Mucosa of descending colon (tissue), 3 donors: ENCODE measurements at places on chromosomes 4 and X. TPM values are rescaled to one million over a fixed set of nuclear protein-coding genes. Genes with fewer than 3 reads are reported as not detected.

Gene HTRA3
- 18.5 TPM for total RNA-seq

Gene SPANXC
- total RNA-seq = not detected

- DNase-seq = no peak
Observed at GRCh38 chr4:70691661-70692060, 3.3 kb downstream of the UTP3 start.

Gene FHDC1
- total RNA-seq = 16.1 TPM

DNA sequence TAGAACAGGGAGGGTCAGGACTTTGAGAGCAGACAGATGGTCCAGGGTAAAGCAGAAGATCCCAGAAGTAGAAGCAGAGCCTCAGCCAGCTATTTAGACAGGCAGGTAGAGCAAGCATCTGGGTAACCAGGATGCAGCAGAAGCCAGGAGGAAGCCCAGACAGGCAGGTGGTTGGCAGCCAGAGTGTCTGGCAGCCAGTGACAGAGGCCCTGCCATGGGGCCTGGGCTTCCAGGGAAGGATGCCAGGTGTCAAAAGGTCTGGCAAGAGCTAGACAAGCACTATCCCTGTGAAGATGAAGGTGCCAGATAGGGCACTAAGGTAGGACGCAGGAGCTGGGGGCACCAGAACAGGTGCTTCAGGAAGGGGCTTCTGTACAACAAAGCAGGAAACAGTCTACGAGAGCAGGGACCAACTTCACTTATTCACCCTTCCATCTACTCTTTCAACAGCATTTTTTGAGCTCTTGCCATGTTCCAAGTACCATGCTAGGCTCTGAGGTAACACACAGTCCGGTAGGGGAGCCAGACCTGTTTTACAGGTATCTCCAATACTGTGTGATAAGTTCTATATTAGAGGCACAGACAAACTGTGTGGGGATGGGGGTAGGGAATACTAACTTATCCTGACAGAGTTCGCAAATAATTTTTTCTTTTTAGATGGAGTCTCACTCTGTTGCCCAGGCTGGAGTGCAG is 38.1 kb upstream of the GJB1 start:
- no peak for DNase-seq

GRCh38 chr4:183392377-183392776 is 52.1 kb upstream of the CDKN2AIP start:
- no peak for DNase-seq

GRCh38 chr4:83062739-83063138 is 27.8 kb downstream of the COPS4 start:
- DNase-seq = no peak

DNA sequence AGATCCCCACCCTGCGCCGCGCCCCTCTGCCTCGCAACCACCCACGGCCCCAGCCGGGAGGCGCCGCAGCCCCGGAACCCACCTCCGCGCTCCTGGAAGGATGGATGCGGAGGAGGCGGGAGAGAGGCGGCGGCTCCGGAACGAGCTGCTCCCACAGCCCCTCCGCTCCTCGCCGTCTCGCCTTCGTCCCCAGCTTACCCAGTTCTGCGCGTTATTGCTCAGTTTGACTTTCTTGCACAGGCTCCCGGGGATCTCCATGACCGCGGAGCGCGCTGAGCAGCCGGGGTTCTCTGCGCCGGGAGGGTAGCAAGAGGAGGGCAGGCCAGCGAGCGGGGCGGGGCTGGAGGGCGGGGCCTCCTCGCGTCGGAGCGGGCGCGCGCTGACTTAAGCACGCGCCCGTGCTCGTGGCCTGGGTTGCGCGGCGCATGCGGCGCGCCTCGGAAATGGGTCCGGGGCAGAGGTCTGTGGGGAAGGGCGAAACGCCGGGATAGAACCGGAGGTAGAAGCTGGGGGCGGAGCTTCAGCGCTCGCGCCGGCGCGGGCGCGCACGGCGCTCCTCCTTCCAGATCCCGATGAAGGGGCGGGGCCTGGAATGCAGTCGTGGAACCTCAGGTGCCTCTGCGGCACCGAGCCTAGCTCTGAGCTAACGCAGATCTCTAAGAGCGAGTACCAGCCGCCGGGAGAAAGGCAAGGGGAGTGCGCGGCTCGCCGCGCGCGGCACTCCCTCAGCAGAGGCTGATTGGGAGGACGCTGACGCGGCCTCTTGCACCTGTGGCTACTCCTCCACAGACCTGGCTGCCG is at the start of gene PAPSS1:
Gene PAPSS1 (minus strand): TSS at position 313 of the 801 bp plus-strand sequence. CDS start 55 bp downstream, at position 258.
- peak; percentile 99 for DNase-seq

Gene TRIM60
- not detected for total RNA-seq

- no peak for DNase-seq
Observed at GRCh38 chr4:153001626-153002025, 65.5 kb downstream of the FHDC1 start.

DNA sequence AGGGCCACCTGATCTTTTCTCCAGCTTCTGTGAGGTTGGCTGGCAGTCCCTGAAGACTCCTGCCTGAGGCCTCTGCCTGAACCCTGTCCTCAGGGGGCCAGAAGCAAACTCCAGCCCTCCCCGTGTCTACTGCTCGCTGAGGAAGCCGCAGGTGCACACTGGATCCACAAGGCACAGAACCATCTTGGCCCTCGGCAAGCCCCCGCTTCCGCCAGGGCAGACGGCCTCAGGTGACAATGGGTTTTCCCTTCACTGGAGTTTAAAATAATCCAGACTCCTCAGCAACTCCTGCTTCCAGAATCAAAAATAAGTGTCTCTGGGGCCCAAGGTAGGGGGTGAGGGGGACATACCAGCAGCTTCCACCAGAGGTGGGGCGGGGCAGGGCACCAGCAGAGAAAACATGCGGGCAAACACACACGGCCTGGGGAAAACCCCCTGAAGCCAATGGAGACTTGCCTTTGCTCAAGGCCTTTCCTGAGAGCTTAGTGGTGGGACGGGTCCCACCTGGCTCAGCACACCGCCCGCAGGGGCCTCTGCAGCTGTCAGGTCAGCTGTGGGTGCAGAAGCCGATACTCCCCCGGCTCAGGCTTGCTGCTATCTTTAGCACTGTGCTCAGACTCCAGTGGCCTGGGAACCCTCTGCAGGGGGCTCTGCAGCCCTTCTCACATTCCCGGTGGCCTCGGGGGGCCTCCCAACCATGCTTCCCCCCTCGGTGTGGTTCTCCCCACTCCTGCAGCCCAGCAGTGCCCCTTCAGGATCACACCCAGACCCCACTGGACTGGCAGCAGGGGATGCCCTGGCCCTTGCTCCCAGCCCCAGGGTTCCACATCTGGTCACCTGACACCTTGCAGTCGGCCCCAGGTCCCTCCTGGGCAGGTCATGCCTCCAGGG is 1.9 kb downstream of the MYL5 start:
- peak; percentile 30 for DNase-seq

DNA sequence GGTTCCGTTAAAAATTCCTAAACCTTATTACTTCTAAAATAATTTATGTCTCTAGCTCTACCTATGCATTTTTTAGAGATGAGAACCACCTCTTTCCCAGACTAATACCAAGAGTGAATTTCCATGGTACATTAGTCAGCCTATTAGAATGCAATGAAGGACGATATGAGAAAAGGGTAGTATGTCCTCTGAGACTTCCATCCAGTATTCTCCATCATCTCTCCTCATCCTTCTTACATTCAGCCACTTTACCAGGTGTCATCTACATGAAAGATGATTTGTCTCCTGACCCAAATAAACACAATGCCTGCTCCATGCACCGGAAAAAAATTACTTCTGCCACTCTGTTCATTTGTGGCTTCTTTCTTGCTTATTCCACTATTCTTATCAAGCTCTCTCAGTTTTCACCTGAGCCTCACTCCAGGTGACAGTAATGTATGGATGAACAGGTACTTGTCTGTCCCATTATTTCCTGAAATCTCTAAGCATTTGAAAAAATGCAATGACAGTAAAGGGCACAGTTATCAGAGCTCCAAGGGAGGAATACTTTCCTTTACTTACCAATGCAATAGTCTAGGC is 97.9 kb downstream of the MAB21L2 start:
- no peak for DNase-seq

- no peak for DNase-seq
Observed at GRCh38 chr4:43837171-43837570, 611.4 kb downstream of the KCTD8 start.

Gene FGB
- total RNA-seq = 1.0 TPM

DNA sequence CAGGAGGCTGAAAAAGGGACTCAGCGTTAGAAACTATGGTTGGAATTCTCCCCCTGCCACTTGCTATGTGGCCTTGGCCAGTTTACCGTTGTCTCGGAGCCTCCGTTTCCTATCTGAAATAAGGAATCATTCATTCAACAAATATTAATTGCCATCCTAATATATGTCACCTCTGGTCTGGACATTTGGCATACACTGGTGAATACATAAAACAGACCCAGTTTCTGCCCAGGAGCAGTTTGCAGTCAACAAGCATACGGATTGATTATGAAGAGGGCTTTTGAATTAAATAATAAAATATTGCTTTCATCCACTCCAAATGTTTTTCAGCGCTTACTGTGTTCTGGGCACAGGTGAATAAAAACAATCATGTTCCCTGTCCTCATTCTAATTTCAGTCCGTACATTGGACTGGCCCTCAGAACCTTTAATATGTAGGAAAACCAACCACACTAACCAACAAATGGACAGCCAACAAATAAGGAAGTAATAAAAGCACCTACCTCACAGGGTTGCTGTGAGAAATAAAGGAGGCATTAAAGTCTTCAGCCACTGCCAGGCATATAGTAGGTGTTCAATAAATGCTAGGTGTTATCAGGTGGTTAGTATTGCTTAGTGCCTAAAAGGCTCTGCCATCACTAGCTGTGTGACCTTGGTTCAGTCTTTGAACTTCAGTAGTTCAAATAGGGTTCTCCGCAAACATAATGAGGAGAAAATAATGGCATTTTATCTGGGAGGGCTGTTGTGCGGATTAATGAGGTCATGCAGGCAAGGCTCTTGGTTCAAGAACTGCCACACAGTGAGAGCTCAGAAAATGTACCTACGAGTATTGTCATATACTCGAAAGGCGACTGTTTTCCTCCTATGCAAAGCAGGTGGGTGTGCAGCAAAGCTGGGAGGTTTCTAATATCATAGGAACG is 7.3 kb upstream of the GSX2 start:
- DNase-seq = no peak

- peak; percentile 14 for DNase-seq
Observed at GRCh38 chrX:108199691-108200090, 108.1 kb downstream of the ATG4A start.

GRCh38 chr4:8556341-8557150 is 23.6 kb upstream of the GPR78 start:
- DNase-seq = no peak

DNA sequence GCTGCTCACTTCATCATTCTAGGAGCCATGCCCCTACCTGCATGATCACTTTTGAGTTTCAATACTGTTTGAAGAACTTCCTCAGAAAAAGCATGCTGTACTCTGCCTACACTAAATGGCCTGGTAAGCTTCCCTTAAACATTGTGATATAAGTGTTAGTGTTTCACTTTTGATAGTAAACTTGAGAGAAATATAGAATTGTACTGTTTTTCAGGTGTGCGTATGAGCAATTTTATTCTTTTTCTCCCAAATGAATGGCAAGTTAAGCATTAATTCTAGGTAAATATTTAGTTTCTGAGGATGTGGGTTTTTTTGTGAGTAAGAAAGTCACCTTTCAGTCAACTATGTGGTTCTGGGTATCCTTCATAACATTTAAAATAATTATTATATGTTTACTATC is 484.5 kb downstream of the IL15 start:
- DNase-seq = no peak

DNA sequence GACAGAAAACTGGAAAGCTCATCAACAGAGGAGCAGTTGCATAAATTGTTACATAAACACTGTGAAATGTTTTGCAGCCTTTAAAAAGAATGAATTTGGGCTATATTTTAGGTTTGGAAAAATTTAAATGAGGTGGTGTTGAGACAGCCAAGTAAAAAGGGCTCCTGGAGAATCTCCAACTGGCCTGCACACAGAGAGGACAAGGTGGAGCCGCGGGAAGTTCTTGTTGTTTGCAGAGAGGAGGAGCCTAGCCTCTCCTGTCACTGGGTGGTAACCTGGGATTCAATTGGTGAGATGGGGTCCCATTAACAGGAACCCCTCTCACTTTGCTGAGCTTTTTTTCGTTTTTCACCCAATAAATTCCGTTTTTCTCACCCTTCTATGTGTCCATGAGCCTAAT is 13.4 kb downstream of the GIMD1 start:
- no peak for DNase-seq

- DNase-seq = peak; percentile 18
Observed at GRCh38 chr4:52657618-52658501, 1.2 kb downstream of the USP46 start.

Gene TMPRSS11D
- not detected for total RNA-seq

DNA sequence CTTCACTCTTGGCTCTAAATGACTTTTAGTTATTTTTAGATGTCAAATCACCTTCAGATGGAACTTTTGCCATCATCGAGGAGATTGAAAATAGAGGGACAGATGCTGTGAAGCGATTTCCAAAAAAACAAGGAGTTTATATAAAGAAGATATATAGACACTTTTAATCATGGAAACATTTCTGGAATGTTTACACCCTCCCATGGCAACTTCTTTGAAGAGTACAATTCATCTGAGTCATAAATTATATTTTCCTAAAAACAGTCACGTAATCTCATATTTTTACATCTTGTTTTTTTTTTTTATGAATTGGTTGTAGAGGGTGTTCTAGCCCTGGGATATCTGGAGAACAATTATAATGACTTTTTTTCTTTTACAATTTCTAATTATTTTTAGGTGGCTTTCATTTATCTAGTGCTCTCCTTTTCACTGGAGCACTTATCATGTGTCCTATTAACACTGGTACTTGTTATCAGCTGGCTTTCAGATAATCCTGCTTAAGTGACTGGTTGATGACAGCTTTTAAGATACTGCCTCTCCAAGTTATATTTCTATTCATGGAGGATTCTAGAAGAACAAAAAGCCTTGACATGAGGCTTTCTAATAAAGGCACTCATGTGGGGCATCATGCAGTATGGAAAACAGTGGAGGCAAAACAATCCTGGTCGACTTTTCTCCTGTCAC is 24.9 kb downstream of the PCDH7 start:
- no peak for DNase-seq

- no peak for DNase-seq
Observed at GRCh38 chr4:41814565-41814964, 66.0 kb upstream of the PHOX2B start.

Gene DUSP21
- total RNA-seq = not detected

Gene DMRTC1B
- total RNA-seq = not detected

DNA sequence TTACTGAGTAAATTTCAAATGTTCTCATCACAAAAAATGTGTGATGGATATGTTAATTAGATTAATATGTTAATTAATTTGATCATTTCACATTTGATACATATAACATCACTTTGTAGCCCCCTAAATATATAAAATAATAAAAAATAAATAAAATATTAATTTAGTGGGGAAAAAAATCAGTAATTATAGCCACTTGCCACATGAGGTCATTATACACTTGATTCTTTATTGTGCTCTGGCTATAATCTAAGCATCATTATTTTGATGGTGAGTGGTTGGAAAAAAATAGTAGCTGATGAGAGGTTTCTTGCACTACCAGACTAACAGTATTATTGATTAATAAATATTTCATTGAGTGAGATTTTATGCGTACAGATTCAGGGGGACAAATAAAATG is 57.4 kb downstream of the DCK start:
- DNase-seq = no peak

DNA sequence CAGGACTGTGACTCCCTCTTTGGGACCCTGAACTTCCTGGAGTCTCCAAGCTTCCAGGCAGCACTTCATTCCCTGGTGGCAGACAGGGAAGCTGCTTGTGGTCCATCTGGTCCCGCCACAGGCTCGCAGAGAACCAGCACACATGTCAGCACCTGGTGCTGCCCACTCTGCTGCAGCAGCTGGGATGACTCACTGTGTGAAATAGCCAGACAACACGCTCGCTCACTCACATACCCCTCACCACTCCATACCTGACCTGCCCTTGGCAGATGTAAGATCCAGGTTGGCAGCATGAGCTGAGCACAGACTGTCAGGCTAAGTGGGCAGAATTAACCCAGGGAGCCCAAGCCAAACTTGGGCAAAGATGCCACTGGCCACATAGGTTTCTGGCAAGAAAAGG is 613.5 kb downstream of the PCDH18 start:
- DNase-seq = no peak
